ENCODE measurements at places on chromosomes 3 and 15.

GRCh38 chr15:80599359-80599758 is 95.8 kb upstream of the ABHD17C start:
- DNase-seq = no peak

GRCh38 chr15:57382215-57382614 is 5.9 kb downstream of the CGNL1 start:
- DNase-seq = no peak

DNA sequence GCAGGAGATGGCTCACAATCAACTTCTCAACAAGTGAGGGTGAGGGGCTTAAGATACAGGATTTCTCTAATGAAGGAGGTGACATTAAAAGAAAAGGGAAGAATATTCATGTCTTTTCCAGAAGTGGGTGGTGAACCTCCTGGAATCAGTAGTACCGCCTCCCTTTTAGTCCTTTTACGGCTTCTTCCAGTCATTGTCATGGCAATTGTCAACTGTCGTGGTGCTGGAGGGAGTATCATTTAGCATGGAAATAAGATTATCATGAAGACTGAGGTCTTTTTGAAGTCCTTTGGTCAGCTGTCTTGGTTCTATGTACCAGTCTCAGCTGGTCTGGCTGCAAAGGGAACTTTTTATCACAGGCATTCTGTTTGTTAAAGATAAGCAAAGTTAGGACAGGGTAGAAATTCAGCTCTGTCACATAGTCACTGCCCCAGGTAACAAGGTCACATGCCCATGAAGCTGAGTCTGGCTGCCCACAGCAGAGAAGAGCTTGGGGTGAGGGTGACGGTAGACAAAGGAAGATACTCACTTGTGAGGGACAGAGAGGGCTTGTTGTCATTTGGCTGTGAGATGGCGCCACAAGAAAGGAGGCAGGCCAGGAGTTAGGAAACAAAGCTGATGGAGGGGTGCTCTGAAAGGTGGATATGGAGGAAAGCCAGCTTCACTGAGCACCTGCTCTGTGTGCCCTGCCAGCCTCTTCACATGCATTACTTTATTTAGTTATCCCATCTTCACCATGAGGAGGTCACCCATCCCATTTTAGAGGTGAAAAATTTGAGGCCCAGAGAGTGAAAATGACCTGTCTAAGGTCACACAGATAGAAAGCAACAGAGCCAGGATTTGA is 228.2 kb upstream of the TRIM42 start:
- DNase-seq = no peak

DNA sequence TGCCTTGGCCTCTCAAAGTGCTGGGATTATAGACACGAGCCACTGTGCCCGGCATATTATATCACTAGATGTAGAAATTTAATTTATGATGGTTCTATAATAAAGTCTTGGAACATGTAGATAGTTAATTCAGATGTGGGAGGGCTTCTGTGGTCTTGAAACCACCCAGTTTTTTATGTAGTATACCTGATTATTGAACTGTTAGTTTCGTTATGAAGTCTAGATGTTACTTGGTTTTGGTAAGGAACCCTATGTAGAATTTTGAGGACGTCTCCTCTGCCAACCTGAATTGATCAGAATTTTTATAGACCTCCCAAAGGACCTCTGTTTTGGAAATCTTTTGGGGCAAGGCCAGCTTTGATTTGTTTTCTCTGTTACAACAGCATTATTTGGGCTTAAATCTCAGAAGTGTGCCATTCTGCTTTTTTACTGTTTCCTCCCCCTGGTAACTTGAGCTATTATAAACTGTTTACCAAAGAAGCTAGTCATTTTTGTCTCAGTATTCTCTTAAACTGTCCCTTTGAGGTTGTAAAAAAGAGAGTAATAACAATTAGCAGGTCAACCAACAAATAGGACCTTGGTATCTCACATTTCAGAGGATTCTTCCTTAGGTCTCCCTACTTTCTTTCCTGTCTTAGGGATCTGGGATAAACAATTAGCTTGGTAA is 20.8 kb downstream of the AKAP13 start:
- DNase-seq = no peak

DNA sequence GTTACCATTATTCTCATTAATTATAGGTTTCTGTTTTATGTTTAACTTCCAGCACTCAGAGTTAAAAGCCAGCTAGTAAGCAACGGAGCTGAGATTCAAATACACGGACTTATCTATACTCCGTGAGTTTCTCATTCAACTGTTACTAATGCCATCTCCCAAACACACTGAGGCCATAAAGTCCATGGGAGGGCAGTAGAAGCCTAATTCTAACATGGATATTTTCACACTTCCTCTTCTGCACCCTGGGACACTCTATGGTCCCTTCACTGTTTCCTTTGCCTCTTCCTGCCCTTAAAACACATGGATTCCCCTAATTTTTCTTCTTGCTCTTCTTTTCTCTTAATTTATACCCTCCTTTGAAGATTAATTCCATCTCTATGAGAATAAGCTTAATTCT is 245.0 kb downstream of the KLF13 start:
- no peak for DNase-seq

DNA sequence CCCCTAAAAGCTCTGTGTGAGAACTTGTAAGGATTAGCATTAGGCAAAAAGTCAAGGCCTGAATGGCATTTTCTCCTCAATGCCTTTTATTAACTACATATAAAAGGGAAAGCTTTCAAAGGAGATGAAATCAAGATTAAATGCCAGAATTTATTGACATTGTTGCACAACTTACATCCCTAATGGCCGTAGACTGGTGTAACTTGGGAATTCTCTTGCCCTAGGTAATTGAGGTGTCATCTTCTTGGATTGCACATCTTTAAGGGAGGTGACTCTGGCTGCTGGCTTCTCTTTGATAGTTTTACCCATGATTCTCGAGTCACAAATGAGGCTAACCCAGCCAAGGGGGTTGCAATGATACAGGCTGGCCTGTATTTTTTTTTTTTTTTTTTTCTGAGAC is 249.1 kb downstream of the TBL1XR1 start:
- DNase-seq = no peak

DNA sequence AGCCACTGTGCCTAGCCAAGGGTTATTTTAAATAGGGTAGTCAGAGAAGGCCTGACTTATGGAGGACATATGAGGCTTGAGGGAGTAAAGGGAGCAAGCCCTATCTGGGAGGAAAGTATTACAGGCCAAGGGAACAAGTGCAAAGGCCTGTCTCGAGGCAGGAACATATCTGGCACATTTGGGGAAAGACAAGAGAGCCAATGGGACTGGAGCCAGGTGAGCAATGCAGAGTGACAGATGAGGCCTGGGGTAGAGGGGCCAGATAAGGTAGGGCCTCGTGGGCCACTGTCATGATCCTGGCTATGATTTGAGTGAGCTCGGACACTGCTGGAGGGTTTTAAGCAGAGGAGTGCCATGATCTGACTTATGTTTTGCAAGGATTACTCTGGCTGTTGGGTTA is 43.8 kb downstream of the DCP1A start:
- DNase-seq = no peak

DNA sequence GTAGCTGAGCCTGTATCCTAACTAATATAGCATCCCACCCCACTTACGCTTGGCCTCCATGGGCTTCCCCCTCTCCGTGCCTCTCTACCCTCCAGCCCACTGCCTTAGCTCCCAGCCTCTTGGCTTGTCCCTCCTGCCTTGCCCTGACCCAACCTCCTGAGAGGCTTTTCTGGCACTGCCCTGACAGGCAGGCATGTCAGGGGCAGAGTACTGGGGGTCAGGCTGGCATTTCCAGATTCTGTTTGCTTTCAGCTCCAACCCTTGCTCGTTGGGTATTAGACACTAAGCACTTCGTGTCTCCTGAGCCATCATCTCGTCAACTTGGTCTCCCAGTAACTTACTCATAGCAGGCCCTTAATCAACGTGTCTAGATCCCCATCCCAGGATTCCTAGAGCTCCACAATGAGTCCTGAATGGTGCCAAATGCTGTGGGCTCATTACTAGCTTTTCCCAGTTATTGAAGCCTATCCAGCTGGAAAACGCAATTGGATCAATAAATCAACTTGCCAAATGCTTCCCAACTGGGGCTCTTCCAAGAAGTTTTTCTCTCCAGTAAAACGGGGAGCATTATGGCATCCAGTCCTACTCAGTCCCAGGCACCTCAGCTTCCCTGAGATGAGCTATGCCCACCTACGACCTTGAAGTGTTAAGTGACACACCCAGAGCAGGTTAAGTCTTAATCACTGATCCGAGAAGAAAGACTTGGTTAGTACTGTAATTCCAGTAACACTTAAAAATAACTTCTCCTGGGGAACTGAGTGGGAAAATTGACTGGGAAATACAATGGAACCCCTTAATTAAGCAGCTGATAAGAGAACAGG is 78.5 kb upstream of the DLG1 start:
- no peak for DNase-seq

DNA sequence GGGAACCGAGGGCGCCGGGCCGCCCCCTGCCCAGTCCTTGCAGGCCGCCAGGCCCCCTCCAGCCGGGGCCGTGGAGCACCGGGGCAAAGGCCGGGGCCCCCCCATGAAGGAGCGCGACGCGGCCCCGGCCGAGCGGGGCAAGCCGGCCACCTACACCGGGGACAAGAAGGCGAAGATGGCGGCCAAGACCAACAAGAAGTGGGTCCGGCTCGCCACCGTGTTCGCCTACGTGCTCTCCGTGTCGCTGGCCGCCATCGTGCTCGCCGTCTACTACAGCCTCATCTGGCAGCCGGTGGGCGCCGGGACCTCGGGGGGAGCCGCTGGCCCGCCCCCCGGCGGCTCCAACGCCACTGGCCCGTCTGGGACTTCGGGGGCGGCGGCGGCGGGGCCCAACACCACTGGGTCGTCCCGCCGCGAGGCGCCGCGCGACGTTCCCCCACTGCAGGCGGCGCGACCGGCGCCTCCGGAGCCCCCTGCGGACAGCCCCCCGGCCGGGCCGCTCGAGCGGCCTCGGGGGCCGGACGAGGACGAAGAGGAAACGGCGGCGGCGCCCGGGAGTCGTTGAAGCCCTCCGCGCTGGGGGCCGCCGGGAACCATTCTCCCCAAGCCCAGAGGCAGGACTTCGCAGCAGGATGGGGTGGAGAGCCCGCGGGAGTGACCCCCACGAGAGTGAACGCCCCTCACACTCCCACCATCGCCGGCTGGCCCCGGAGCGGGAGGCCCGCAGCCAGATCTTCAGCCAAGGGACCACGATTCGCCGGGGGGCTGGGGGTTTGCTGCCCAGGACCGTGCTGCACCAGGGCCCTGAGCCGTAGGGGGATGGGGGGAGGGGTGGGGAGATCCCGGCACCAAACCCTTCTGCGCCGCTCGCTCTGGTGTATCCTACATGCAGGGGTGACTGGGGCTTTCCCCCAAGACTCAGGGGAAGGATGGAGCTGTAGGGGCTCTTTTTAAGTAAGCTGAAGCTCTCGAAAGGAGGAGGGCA is 753 bp downstream of the INAFM2 start:
- no peak for DNase-seq
